Stimulated activated CD4-positive, alpha-beta T cell treated with anti-CD3 and anti-CD28 coated beads, Interleukin-4, amount 100 ng/mL, for 48 hours (primary cell): ENCODE measurements at places on chromosomes 1 and 21.
A peak's percentile ranks its signal among the peaks of the same experiment; 100 is the strongest.

GRCh38 chr1:14926229-14926628 lies 227.3 kb upstream of the TMEM51 start:
- DNase-seq = no peak

- DNase-seq = no peak
These were observed 20.5 kb upstream of the TENT5B start for GRCh38 chr1:27033043-27033746.

DNA sequence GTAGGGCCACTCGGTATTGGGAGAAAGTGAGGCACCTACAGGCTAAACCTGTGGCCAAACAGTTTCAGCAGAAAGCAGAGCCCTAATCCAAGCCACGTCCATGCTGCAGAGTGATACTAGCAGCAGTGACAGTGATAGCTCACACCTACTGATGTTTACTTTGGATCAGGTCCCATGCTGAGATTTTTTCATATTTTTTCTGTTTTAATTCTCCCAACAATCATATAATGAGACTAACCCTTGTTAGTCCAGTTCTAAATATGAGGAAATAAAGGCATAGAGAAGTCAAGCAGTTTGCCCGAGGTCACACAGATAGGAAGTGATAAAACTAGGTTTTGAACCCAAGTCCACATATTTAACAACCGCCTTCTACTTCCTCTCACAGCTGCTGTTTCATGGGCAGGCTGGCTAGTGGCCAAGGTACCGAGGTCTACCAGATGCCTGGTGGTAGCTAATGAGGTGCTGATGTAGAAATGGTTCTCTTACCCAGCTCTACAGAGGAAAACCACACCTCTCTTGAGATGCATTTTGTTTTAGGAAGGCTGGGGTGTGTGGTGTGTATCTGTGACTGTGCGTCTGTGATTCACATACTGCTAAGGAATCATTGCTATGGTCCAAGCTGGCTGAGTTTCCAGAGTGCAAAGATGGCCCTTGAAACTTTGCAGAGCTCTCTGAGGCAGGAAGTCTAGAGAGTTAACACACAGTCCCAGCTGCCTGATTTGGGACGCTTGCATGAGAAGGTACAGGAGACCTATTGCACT lies 80.3 kb upstream of the ARTN start:
- no peak for DNase-seq

- DNase-seq = no peak
These were observed 14.1 kb downstream of the MFSD2A start for GRCh38 chr1:39969048-39969447.

GRCh38 chr1:94527447-94528031 lies 14.0 kb downstream of the F3 start:
- DNase-seq = no peak

GRCh38 chr1:206133751-206134415 lies 16.7 kb upstream of the AVPR1B start:
- no peak for DNase-seq

- no peak for DNase-seq
These were observed 817.9 kb downstream of the PLA2G4A start for GRCh38 chr1:187646536-187647107.

- no peak for DNase-seq
These were observed 20.2 kb downstream of the COLGALT2 start for GRCh38 chr1:184017306-184017705.

DNA sequence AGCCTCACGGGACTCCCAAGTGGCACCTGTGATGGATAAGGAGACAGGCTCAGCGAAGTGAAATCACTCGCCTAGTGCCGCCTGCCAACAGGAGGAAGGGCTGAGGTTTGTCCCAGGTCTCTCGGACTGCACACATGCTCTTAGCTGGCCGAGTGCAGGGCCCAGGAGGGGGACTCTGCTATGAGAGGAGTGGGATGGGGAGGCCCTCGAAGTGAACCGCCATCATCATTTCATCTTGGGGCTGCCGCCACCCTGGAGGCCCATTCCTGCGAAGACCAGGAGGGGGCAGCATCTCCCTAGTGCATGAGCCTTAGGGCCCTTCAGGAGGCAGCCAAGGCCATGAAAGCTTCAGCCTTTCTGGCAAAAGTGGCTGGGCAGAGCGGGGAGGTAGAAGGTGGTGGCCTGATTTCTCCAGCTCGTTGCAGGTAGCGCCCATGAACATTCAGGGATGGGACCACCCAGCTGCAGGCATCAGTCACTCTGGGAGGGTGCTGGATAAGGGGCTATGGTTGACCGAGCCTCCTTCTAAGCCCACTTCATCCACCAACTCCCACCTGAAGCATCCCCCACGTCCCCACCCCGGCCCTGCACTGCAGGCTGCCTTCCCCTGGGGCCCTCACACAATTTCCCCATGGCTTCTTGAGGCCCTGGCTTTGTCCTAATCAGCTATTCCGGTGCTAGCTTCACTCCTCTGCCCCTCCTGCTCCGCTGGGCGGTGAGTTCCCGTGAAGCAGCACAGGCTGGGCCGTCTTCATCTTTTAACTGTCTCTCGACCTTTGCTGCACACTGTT lies 17.2 kb upstream of the RASSF5 start:
- DNase-seq = peak; percentile 79

DNA sequence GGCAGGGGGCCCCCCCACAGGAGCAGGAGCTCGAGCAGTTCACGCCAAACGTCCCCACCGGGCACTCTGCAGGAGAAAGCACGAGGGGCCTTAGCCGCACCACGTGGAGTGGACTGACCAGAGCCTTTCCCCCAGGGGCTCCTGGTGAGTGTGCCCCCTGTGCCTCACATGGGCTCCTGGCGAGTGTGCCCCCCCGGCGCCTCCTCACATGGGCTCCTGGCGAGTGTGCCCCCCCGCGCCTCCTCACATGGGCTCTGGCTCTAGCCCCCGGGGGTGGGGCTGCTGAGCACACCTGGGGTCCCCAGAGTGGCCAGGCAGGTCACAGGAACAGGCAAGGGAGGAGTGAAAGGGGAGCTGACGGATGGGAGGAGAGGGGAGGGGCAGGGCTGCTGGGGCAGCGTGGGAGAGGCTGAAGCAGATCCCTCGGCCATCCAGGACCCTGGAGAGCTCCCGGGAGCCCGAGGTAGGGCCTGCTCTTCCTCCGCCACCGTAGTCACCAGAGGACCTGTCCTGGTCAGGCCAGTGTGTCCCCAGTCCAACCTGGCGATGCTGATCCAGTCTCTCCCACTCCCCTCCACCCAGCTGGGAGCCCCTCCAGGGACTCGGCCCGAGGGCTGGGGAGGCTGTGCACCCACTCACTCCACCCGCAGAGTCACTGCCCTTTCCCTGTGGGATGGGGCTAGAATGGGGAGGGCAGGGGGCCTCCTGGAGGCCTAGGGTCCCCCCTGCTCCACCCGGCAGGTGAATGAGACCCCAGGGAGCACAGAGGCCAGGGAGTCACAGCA lies 47.6 kb downstream of the ARHGEF16 start:
- no peak for DNase-seq

DNA sequence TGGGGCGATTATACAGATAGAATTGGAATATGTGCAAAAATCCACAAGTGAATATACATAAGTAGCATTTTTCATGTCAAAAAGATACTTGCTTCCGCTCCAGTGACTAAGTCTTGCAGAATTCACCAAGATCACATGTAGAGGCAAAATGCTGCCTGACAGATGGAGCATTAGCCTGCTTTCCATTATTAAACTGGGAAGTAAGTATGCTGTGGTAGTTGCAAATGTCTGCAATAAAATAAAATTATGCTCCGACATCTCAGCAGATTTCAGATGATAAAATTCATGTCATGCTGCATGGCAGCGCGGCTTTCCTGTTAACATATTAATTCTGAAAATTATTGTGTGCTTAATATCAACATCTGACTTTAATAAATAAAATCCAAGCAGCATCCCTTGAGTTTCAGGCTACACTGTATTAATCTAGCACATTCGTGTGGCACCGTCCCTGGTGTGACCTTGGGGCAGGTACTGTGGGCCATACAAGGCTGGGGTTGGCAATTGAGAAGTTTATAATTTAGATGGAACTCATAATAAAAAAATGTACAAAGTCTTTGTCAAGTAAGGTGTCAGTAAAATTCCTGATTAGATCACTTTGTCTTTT lies 366.4 kb upstream of the ZP4 start:
- DNase-seq = no peak

DNA sequence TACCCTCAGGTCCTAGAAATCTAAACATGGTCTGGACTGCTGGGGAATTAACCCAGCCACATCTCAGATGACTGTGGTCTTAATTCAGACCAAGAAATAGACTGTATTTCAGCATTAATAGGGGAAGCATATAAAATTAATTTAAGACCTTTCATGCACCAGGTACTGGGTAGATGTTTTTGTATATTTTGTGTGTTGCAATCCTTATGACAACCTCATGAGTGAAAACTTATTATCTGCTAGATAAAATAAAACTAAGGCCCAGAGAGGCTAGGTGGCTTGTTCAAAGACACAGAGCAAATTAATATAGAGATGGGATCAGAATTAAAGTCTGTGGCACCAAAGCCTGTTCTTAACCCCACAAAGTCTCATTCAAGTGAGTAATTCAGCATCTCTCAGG lies 40.1 kb downstream of the OPTC start:
- no peak for DNase-seq

DNA sequence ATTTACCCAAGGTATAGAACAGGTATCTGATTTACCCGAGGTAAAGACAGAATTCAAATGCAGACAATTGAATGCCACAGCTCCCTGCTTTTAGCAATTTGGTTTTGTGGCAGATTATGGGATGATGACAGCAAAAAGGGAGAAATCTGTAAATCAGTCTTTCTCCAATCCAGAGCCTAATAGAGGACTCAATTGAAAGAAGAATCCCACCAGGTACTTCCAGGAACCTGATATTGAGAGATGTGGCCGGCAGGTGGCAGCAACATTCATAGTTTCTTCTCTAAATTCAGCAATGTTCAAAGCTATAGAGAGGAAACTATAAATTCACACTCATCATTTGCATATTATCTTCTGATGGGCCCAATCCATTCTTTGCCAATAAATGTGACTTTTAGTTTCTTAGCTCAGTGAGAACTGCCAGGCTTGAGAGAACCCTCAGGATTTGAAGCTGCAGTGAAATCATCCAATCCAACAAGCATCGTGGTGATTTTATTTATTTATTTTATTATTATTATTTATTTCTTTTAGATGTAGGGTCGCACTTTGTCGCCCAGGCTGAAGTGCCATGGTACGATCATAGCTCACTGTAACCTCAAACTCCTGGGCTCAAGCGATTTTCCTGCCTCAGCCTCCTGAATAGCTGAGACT lies 9.8 kb upstream of the PHACTR4 start:
- peak; percentile 63 for DNase-seq

DNA sequence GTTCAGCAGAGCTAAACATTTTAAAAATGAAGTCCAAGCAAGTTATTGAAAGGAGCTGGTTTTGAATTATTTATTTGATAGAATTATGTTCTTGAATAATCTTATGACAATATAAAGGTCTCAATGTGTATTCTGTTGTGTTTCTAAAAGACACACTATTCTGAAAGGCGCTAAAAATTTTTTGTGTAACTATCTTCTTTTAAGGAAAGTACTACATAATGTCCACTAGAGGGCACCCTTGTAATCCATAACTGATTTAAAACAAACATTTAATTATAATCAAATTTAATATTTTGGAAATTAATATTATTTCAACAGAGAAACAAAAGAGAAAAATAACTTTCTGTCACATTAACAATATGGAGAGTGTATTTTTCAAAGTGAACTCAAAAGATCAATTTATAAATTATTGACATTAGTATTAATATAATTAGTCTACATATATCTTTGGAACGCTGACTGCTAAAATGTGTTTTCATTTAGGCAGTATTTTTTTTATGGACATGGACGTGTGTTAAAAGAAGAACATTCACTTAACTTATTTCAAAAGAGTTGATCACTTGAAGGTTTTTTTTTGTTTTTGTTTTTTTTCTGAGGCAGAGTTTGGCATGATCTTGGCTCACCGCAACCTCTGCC lies 248.4 kb downstream of the DENND1B start:
- no peak for DNase-seq

DNA sequence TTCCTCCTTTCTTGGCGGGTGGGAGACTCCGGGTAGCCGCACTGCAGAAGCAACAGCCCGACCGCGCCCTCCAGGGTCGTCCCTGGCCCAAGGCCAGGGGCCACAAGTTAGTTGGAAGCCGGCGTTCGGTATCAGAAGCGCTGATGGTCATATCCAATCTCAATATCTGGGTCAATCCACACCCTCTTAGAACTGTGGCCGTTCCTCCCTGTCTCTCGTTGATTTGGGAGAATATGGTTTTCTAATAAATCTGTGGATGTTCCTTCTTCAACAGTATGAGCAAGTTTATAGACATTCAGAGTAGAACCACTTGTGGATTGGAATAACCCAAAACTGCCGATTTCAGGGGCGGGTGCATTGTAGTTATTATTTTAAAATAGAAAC lies 2.5 kb downstream of the OLIG2 start:
- DNase-seq = no peak

DNA sequence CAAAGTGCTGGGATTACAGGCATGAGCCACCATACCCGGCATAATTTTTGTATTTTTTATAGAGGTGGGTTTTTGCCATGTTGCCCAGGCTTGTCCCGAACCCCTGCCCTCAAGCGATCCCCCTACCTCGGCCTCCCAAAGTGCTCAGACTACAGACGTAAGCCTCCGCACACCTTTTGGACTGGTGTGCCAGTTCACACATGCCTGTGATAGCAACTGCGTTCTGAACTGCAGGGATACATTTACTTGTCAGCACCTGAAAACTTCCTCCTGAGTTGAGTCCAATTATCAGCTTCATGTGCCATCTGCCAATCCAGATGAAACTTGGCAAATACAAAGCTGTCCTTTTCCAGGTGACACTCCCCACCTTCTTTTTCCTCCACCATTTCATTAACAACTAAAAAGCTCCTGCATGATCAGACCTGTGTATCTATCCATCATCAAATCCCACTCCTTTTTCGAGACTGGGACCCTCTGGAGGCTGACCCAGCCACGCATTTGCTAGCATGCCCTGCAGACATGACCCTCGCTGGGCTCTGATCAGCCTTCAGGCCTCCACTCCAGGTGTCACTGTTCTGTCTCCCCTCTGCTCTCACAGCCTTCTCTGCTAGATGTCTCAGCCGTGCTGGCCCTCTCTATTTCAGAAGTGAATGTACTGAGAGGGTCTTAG lies 2.1 kb upstream of the DEGS1 start:
- no peak for DNase-seq
